ENCODE measurements at places on chromosomes 11 and 22.
A peak's percentile ranks its signal among the peaks of the same experiment; 100 is the strongest.

GRCh38 chr11:119764108-119764868, 35.3 kb upstream of the NECTIN1 start:
- H3K27me3 ChIP-seq: peaks cover 36% of the 10 kb centered on the region
- H3K4me1 ChIP-seq: peaks cover 7% of the 10 kb centered on the region
- H3K27ac ChIP-seq: no peak overlapping the region
- no peaks in the 10 kb centered on the region for H3K36me3 ChIP-seq

- no peaks in the 10 kb centered on the region for H3K36me3 ChIP-seq
- peak overlapping the region; percentile 34 for H3K4me3 ChIP-seq
- no peaks in the 10 kb centered on the region for H3K4me1 ChIP-seq
- no peaks in the 10 kb centered on the region for H3K27me3 ChIP-seq
These were observed 22.5 kb downstream of the PRRG4 start for GRCh38 chr11:32852207-32852606.

GRCh38 chr11:126483621-126484195, 128.2 kb downstream of the ST3GAL4 start:
- H3K27me3 ChIP-seq: no peaks in the 10 kb centered on the region
- H3K36me3 ChIP-seq: no peaks in the 10 kb centered on the region
- no peak overlapping the region for H3K4me3 ChIP-seq

- peaks cover 15% of the 10 kb centered on the region for H3K4me1 ChIP-seq
- no peak overlapping the region for H3K27ac ChIP-seq
- no peaks in the 10 kb centered on the region for H3K36me3 ChIP-seq
- H3K27me3 ChIP-seq: no peaks in the 10 kb centered on the region
- no peak overlapping the region for H3K4me3 ChIP-seq
These were observed 15.2 kb upstream of the FCHSD2 start for GRCh38 chr11:73157101-73158010.

- no peaks in the 10 kb centered on the region for H3K27me3 ChIP-seq
- H3K36me3 ChIP-seq: peaks cover 4% of the 10 kb centered on the region
- H3K4me1 ChIP-seq: peaks cover 26% of the 10 kb centered on the region
- DNase-seq: peak; percentile 26
- no peak overlapping the region for H3K27ac ChIP-seq
These were observed 377.7 kb downstream of the TENM4 start for GRCh38 chr11:79062814-79063762.

GRCh38 chr11:36352922-36353321, 56.8 kb downstream of the PRR5L start:
- H3K4me1 ChIP-seq: peaks cover 2% of the 10 kb centered on the region
- H3K4me3 ChIP-seq: no peak overlapping the region
- no peaks in the 10 kb centered on the region for H3K36me3 ChIP-seq
- no peak overlapping the region for H3K27ac ChIP-seq

- no peaks in the 10 kb centered on the region for H3K27me3 ChIP-seq
- peaks cover 4% of the 10 kb centered on the region for H3K4me1 ChIP-seq
These were observed 32.8 kb downstream of the PITPNB start for GRCh38 chr22:27885977-27886842.

- no peaks in the 10 kb centered on the region for H3K36me3 ChIP-seq
- peaks cover 1% of the 10 kb centered on the region for H3K27me3 ChIP-seq
- no peak overlapping the region for H3K4me3 ChIP-seq
- H3K27ac ChIP-seq: no peak overlapping the region
These were observed 374.5 kb downstream of the CADM1 start for GRCh38 chr11:115129473-115130289.

DNA sequence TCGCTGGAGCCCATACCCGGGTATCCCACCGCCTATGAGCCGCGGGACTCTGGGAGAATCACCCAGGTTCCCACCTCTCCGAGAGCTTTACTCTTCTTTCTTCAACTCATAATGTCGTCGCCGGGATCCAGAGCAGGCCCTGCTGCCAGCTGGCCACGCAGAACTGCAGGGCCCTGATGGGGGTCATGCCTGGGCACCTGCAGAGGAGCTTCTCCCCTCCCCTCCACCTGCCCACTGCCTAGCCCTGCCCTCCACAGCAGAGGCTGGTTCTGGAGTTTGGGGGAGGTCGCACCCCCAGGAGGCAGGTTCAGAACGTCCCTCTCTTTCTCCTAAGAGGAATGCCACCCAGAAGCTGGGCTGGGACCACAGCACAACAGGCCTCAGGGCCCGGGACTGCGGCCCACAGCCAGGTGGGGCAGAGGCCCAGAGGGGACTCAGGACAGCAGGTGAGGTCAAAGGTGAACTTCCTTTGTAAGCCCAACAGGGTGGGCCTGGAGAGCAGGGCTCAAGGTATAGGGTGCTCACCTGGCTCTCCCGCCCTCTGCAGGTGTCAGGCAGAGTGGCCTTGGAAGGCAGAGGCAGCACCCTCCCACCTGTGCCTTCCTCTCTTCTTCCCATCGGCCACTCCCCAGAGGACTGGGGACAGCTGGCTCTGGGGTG, 1.9 kb downstream of the SLC25A45 start:
- no peaks in the 10 kb centered on the region for H3K36me3 ChIP-seq
- no peak overlapping the region for H3K27ac ChIP-seq
- H3K4me1 ChIP-seq: peaks cover 57% of the 10 kb centered on the region
- no peaks in the 10 kb centered on the region for H3K27me3 ChIP-seq
- H3K4me3 ChIP-seq: no peak overlapping the region

GRCh38 chr11:113286509-113287497, 27.6 kb upstream of the TTC12 start:
- no peak overlapping the region for H3K4me3 ChIP-seq
- H3K27me3 ChIP-seq: peaks cover 11% of the 10 kb centered on the region
- H3K27ac ChIP-seq: no peak overlapping the region
- peak; percentile 49 for DNase-seq
- H3K36me3 ChIP-seq: no peaks in the 10 kb centered on the region

DNA sequence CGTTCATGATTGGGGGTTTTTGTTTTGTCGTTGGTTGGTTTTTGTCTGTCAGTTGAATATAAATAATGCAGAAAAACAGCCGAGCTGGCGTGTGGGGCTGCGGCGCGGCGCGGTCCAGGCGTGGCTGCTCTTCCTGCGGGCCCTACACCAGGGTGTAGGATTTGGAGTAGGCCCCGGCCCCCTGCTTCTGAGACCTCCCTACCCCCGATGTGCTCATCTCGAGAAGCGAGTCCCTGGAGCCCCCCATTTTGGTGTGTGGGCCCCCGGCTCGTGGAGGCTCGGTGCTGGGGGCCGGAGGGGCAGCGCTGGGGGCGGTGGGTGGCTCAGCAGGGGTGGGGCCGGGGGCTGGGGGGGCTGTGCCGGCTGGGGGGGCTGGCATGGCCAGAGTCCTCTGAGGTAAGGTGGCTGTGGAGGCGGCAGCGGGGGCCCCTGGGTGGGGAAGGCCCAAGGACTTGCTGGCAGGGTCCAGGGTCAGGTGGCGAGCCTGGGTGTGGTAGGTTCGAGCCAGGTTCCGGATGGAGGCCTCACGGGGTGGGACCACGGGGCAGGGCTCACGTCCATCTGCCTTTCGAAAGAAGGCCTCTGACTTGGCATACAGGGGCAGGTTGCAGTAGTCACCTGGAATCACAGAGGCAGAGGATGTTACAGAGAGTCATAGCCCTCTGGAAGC, 100.7 kb downstream of the CEP164 start:
- H3K4me1 ChIP-seq: peaks cover 2% of the 10 kb centered on the region
- peaks cover 9% of the 10 kb centered on the region for H3K36me3 ChIP-seq
- H3K27ac ChIP-seq: no peak overlapping the region
- peaks cover 52% of the 10 kb centered on the region for H3K27me3 ChIP-seq
- H3K4me3 ChIP-seq: no peak overlapping the region

- no peaks in the 10 kb centered on the region for H3K27me3 ChIP-seq
- no peak overlapping the region for H3K4me3 ChIP-seq
- H3K4me1 ChIP-seq: peaks cover 9% of the 10 kb centered on the region
- no peak for DNase-seq
These were observed 5.2 kb downstream of the KLHL22 start for GRCh38 chr22:20490183-20490940.

GRCh38 chr11:68297812-68298658, 14.4 kb upstream of the LRP5 start:
- no peak overlapping the region for H3K27ac ChIP-seq
- H3K36me3 ChIP-seq: no peaks in the 10 kb centered on the region
- no peaks in the 10 kb centered on the region for H3K27me3 ChIP-seq
- no peak overlapping the region for H3K4me3 ChIP-seq
